ENCODE measurements at places on chromosomes 16 and 17.
A peak's percentile ranks its signal among the peaks of the same experiment; 100 is the strongest.

DNA sequence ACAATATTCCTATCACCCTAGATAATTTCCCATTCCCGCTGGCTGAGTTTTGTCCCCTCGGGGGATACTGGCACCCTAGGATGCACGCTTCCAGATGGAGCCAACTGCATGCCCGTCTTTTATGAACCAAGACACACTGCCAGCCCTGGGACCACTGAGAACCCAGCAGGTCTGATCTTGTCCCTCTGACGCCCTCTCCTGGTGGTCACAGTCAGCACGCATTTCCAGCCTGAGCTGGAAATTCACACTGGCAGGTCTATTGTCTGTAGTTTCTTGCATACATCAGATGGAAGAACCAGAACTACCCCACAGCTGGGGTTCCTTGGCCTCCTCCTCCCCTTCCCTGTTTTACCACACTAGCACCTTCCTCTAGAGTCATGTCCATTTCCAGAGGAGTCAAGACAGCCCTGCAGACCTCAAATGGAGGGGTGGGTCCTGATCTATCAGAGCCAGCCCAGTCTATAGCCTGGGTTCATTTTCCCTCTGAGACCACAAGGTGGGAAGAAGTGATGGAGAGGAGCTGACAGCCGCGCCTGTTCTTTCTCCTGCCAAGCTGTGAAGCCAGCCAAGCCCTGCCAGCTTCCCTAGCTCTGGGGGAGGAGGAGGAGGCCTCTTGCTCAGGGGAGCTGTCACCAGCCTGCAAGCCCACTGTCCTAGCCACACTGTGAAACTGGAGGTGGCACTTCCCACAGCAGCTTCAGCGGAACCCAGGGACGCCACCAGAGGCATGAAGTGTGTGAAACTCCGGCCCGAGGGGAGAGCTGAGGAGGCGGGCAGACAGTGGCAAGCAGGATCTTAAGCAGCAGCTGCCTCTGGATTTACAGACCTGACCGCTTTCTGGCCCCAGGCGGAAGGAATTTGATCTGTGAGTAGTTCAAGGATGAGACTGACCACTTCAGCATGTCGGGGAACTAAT is 29.3 kb downstream of the MXRA7 start:
- DNase-seq: no peak

DNA sequence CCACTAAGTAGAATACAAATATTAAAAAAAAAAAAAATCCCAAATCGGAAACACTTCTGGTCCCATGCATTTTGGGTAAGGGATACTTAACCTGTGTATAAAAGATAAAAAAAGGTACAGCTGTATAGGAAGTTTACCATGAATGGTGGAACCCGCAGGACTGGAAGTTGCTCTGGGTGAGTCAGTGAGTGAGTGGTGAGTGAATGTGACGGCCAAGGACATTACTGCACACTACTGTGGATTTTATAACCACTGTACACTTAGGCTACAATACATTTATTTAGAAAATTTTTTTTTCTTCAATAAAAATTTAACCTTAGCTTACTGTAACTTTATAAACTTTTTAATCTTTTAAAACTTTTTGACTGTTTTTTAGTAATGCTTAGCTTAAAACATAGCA is 71.3 kb upstream of the BCAR1 start:
- DNase-seq: no peak

- no peak for DNase-seq
Measured at GRCh38 chr17:7440834-7441195, 1.5 kb downstream of the FGF11 start.

DNA sequence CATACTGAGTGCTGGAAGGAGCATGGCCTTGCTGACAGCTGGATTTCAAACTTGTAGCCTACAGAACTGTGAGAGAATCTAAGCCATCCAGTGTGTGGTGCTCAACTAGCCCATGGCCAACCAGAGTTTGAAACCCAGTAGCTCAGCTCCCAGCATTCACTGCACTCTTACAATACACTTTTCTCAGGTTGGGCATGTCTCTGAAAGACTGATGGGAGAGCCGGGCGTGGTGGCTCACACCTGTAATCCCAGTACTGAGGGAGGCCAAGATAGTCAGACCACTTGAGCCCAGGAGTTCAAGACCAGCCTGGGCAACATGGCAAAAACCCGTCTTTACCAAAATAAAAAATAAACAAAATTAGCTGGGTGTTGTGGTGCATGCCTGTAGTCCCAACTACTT is 3.8 kb downstream of the CPNE2 start:
- DNase-seq: no peak

DNA sequence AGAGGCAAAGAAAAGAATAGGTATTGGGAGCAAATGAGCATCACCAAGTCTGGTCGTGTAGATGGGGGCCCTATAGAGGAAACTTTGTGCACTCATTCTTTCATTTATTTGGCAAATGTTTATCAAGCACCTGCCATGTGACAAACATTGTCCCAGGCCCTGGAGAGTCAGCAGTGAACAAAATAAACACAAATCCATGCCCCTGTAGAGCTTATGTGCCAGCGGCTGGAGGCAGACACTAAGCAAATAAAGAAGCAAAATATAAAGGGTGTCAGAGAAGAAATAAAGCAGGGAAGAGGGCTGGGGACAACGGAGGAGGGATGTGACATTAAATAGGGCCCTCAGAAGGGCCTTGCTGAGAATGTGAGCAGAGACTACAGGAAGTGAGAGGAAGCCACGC is 45.5 kb downstream of the KATNIP start:
- no peak for DNase-seq

- no peak for DNase-seq
Measured at GRCh38 chr16:87166934-87167333, 150.3 kb downstream of the C16orf95 start.

DNA sequence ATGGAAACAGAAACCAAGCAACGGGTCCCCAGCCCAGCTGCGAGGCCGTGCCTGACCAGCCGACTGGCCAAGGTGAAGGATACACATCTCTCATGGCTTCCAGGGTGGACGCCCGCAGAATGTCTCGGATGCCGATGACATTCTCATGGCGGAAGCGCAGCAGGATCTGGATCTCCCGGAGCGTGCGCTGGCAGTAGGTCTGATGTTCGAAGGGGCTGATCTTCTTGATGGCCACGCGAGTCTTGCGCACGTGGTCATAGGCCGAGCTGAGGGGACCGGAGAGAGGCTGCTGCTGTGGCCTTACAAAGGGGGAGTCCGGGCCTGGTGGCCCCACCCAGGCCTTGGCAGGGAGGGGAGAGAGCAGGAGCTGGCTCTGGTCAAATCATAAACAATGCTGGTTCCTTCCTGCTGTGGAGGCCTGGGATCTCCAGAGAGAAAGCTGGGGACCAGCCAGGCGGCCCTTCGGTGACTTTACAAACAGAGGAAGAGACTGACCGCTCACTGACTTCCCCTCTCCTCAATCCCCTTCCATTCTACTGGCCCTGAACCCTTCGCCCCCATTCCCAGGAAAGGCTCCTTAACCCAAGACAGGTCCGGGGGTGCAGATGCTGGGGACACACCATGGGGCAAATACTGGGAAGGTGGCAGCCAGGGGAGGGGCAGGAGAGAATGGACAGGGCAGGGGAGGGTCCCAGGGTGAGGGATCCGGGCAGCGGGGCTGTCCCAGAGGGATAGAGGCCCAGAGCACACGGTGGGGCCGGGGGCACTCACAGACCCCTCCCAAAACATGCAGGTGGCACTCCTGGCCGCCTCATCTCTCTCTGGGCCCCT is 1.1 kb downstream of the MAPK3 start:
- no peak for DNase-seq

- DNase-seq: no peak
Measured at GRCh38 chr17:49051269-49051668, 54.1 kb downstream of the IGF2BP1 start.

GRCh38 chr16:82328881-82329469 is 159.0 kb upstream of the MPHOSPH6 start:
- no peak for DNase-seq

DNA sequence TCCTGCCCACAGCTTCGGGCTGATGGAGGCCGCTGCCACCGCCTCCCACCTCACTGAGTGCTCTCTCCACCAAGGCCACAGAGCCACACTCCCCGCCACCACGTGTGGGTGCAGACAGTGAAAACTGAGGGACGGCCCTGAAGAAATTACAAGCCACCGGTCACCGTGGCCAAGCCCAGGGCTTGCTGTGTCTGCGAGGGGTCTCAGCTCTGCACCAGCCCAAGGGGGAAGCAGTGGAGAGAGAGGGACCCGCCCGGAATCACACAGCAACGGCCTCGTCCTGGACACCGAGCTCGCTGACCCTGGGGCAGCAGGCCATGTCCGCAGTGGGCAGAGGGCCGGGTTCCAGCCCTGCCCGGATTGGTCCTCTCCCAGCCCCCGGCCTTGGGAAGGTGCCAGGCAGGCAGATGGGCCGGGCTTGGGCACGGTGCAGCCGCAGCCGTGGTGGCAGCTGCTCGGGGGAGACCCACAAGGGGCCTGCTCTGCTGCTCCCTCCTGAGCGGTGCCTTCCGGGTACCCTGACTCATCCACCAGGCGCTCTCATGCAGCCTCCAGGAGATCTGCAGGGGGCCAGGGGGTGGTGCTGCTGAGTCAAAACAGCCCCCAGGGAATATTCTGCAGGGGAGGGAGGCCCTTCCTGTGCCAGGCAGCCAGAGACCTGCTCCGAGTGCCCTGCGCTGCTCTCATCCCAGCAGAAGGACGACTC is 52.0 kb downstream of the CBFA2T3 start:
- peak; percentile 45 for DNase-seq

- no peak for DNase-seq
Measured at GRCh38 chr17:17455173-17455572, 21.6 kb upstream of the MED9 start.

GRCh38 chr17:80858301-80859001 is 133.2 kb upstream of the CHMP6 start:
- DNase-seq: no peak

- no peak for DNase-seq
Measured at GRCh38 chr17:30594223-30594952, 117.2 kb downstream of the GOSR1 start.

DNA sequence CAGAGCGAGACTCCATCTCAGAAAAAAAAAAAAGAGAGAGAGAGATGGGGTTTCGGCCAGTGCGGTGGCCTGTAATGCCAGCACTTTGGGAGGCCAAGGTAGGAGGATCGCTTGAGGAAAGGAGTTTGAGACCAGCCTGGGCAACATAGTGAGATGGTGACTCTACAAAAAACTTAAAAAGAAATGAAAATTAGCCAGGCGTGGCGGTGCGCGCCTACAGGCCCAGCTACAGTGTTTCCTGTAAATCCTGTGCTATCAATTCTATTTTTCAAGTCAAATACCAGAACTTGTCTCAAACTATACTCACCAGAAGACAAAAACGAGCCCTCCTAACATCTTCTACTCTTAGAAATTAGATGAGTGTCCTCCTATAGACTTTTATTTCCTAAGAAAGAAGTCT is 19.3 kb downstream of the UBE2O start:
- DNase-seq: no peak

DNA sequence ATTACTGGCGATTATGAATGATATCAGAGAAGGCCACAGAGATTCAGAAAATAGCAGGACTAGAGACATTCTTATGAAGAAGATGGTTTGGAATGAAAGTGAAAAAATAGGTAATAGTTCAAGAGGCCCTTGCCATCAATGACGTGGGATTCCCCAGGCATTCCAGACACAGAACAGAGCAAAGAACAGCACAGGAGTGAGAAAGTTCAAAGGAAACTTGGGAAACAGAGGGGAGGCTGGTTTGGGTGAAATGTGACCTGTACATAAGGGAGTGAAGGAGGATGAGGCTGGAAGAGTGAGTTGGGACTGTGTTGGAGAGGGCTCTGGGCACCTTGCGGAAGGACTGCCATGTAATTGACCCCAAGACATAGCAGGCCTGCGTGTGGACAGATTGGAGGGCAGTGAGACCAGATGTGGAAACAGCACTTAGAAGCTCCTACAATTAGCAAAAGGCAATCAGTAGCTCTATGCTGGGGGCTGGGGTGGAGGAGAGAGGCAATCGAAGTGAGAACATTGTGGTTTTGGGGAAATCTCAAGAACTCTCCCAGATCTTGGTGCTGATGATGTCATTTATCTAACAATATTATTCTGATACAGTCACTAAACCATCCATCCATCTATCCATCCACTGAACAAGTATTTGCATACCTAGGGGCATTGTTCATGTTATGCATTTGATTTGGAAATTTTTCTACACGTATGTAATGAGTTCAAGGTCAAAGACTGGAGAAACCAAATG is 365.3 kb upstream of the ZFHX3 start:
- DNase-seq: no peak

DNA sequence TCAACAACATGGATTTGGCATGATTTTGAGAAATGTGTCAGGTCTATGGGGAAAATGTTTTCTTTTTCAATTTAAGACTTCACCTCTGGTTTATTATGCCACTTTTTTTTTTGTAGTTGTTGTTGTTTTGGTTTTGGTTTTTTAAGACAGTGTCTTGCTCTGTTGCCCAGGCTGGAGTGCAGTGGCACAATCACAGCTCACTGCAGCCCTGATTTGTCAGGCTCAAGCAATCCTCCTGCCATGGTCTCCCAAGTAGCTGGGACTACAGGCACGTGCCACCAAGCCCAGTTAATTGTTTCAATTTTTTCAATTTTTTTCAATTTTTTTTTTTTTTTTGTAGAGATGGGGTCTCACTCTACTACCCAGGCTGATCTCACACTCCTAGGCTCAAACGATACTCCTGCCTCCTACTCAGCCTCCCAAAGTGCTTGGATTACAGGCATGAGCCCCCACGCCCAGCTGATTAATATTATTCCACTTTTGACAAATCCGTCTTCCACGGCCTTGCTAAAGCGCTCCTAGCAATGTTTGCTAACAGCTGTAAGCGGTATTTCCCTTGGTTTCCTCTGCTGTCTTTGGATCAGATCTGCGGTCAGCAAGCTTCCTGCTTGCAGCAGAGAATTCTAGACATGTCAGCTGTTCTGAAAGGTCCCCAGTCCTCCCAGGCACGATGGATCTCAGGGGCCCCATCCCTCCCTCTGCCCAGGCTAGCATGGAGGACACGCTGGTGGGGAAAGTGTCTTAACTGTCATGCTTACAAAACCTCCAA is 7.0 kb upstream of the MILR1 start:
- no peak for DNase-seq

DNA sequence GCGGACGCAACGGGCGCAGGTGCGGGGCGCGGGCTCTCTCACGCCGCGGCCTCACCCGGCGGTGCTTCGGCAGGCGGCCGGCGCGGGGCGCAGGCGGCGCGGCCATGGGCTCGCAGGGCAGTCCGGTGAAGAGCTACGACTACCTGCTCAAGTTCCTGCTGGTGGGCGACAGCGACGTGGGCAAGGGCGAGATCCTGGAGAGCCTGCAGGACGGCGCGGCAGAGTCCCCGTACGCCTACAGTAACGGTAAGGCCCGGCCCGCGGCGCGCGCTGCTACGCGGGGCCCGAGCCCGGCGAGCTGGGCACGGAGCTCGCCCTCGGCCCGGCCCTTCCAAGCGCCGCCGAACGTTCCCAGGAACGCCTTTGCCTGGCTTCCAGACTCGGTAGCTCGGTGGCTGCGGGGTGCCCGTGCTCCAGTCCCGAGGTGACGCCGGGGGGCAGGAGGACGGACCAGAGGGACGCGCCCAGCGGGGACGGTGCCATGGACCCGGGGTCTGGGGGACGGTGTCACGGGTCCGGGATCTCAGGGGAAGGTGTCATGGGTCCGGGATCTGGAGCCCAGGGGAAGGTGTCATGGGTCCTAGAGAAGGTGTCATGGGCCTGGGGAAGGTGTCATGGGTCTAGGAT is 435 bp downstream of the RAB40C start:
- DNase-seq: no peak

- no peak for DNase-seq
Measured at GRCh38 chr16:27993587-27993986, 69.9 kb downstream of the GSG1L start.

GRCh38 chr17:17888821-17889220 is 52.0 kb upstream of the SREBF1 start:
- DNase-seq: no peak

GRCh38 chr17:7982666-7983065 is 19.7 kb upstream of the GUCY2D start:
- DNase-seq: no peak

All from AG09309 (cell line).